ENCODE measurements at places on chromosomes 5 and 9.

DNA sequence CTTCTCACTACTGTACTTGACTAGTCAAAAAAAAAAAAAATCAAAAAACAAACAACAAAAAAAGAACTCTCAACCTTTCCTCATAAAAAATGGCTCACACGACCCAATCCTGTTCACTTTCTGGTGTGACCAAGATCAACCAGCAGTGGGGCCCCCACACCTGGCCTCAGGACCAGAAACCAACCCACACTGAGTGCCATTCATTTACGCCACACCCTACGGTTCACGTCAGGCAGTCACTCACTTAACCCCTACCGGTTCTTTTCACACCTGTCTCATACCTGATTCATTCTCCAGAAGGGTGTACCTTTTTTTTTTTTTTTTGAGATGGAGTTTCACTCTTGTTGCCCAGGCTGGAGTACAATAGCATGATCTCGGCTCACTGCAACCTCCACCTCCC lies 5.7 kb downstream of the SUSD1 start:
- no peak for DNase-seq

GRCh38 chr9:33239921-33240320 lies at the start of gene SPINK4:
SPINK4 (plus strand) TSS chr9:33240167; CDS start chr9:33240209, 42 bp downstream.
- no peak for DNase-seq

GRCh38 chr5:163339148-163339547 lies 98.2 kb upstream of the CCNG1 start:
- no peak for DNase-seq

GRCh38 chr9:95724253-95724991 lies 151.1 kb upstream of the ERCC6L2 start:
- DNase-seq, result peak; percentile 54

DNA sequence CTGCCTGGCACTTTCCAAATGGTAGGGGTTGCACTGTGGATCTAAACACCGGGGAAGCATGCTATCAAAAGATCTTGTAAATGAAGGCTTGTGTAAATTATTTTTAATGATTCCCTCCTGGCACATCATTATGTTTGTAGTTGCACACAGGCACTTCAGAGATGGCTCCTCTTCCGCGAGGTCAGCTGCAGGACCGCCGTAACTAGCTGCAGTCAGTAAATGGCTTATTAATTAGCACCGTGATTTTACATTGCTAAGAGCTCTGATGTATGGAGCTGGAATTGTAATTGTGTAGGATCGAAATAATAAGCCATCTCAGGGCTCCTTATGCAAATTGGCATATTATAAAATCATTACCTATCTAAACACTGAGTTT lies 397.6 kb upstream of the IRX1 start:
- DNase-seq, result no peak

DNA sequence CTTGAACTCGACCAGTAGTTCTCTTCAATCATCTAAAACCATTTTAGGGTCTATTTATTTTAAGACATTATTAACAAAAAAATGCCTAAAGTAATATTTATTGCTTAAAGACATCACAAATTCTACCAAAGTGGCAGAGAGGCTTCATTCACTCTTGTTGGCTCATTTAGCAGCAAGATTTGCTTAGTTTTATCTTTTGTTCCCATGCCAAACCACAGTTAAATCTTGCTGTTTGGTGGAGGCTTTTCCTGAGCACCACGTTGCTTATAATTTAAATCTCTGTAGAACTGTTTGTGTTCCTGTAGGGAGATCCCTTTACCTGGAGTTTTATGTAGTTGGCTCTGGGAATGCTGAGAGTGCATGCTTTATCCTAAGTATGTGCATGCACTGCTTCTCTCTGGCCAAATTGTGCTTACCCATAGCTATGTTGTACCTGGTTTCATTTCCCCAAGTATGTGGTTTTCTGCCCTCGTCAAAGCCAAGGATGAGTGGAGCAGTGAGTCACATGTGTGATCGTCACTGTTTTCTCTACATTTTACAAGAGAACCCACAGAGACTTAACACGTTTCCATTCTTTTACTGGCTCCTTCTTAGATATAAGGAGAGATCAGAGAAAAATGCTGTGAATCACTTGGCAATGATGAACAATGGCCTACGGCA lies 42.1 kb upstream of the MAST4 start:
- DNase-seq, result peak; percentile 21

Measured in stimulated activated CD4-positive, alpha-beta T cell treated with anti-CD3 and anti-CD28 coated beads, Interleukin-2, amount 100 ng/mL, for 24 hours (primary cell).